Activated gamma-delta T cell treated with Interleukin-2 at 50 U/mL for 16 hours (primary cell): ENCODE measurements at places on chromosomes 7 and 10.

GRCh38 chr10:46097576-46098317, 51.7 kb upstream of the MSMB start:
- no peak for DNase-seq

- DNase-seq = no peak
Measured at GRCh38 chr10:9342885-9343570, 1288.5 kb downstream of the GATA3 start.

GRCh38 chr10:14884082-14884481, 5.4 kb downstream of the SUV39H2 start:
- DNase-seq = no peak

- no peak for DNase-seq
Measured at GRCh38 chr10:71299071-71299785, 19.8 kb upstream of the SLC29A3 start.

GRCh38 chr10:2469802-2470201, 597.5 kb upstream of the PFKP start:
- DNase-seq = no peak

DNA sequence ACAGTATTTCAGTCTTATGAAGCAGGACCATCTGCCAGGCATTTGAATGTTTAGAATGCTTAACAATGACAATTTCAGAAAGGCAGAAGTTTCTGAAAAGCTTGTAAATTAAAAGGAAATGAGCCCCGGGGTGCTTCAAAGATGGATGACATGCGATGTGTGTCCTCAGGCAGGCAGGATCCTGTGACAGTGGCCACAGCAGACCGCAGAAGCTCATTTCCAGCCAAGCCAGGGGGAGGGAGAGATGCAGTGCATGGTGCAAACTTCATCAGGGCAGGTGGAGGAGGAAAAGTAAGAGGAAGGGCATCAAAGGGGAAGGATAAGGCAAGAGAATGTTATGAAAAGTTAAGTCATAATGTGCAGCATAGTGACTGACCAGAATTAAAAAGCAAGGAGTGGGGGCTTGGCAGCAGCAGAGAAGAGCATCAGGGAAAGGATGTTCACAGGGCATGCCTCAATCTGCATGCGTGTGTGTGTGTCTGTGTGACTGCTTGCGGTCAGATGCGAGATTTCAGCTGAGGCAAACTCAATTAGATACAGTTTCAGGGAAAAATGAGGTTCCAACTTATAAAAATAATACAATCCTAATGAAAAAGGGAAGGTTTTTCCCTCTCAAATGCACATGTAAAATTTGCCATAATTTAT, 173.7 kb downstream of the COBL start:
- DNase-seq = no peak

- peak; percentile 50 for DNase-seq
Measured at GRCh38 chr10:35127289-35127891, 744 bp downstream of the CREM start.
